ENCODE measurements at places on chromosomes 1 and 21. TPM values are rescaled to one million over a fixed set of nuclear protein-coding genes. Genes with fewer than 3 reads are reported as not detected.

Gene C1orf141
- not detected for total RNA-seq

Gene IL10
- 0.43 TPM for total RNA-seq

Gene GREM2
- total RNA-seq, result not detected

Gene LCE2C
- total RNA-seq, result not detected

Gene NES
- total RNA-seq, result 699 TPM

Gene TMEM51
- total RNA-seq, result 2.8 TPM

DNA sequence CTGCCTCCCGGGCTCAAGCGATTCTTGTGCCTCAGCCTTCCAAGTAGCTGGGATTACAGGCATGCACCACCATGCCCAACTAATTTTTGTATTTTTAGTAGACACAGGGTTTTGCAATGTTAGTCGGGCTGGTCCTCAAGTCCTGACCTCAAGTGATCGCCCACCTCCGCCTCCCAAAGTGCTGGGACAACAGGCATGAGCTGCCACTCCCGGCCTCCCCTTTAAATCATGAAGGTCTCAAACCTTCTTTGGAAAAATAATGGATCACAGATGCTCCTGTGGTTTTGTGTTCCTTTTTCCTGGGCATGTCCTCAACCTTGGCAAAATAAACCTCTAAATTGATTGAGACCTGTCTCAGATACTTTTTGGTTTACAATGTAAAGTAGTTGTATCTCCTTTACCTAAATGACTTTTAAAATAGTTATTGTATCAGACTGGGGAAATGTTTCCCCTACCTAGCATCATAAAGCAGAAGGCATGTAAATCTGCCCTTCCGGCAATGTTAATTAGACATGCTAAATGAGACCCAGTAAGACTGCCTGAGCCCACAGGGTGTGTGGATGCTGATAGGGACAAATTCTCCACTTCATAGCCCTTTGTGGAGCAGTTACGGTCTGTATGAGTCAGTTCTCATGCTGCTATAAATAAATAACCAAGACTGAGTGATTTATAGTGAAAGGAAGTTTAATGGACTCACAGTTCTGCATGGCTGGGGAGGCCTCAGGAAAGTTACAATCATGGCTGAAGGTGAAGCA is 27.8 kb downstream of the CBR1 start:
- DNase-seq, result no peak

DNA sequence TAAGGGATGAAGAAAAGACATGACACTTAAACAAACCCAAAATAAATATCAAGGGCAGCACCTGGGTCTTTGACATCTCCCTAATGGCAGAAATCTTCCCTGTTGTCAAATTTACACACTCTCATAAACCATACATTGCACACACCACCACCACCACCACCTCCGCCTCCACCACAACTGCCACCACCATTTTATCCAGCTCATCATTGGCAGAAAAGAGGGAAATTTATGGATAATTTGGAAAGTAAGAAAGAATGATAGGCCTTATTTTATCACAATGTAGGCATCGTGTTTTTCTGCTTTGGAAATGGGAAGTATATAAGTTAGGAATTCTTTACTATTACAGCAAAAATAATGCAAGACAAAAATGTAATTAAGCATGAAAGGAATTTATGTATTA is 27.3 kb upstream of the RGS13 start:
- no peak for DNase-seq

- peak; percentile 70 for DNase-seq
These were observed 53.2 kb downstream of the STX6 start for GRCh38 chr1:180969434-180969833.

- DNase-seq, result no peak
These were observed 254.3 kb downstream of the PTPRC start for GRCh38 chr1:198893141-198893540.

DNA sequence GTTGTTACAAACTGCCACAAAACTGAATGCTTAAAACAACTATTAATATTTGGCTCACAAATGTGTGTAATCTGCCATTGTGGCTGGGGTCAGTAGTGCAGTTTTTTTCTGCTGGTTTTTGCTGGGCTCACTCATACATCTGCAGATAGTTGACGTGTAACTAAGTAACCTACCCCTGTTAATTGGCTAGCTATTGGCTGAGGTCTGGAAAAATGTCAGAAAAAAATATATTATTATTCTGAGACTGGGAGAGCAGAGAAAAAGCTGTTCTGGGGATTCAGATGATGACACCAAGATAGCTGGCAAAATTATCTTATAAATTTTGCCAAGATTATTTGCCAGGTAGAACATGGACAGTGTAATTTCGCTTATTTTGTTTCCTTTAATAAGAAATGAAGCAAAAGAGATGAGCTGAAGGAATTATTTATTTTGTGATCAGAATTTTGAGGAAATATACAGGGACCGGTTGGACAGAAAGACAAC is 616.1 kb upstream of the ADAMTS5 start:
- no peak for DNase-seq

DNA sequence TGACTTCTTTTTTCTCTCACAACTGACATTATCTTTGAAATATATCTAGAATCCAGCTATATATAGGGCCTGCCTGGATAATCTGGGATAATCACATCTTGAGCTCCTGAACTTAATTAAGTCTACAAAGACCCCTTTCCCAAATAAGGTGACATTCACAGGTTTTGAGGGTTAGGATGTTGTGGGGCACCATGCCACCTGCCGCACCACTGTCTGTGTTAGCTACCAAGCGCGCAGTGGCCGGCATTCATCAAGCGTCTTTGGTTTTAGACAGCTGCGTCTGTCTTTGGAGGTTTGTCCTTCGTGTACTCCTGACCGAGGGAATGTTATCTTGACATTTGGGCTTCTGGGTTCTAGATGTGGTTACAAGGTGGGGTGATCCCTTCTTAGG is 7.5 kb downstream of the TRAPPC10 start:
- DNase-seq, result no peak

- no peak for DNase-seq
These were observed 40.2 kb upstream of the SGIP1 start for GRCh38 chr1:66493731-66494130.

DNA sequence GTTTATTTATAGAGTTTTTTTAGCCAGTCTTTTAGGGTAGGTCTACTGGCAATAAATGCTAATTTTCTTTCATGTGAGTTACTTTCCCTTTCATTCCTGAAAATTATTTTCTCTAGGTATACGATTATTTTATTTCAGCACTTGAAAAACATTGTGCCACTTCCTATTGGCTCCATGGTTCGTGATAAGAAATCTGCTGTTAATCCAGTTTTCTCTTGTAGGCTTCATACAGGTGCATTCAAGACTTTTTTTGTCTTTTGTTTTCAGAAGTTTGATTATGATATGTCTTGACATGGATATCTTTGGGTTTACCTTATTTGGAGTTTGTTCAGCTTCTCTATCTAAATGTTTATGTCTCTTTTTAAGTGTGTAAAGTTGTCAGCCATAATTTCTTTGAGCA is 148.3 kb downstream of the HS2ST1 start:
- no peak for DNase-seq

DNA sequence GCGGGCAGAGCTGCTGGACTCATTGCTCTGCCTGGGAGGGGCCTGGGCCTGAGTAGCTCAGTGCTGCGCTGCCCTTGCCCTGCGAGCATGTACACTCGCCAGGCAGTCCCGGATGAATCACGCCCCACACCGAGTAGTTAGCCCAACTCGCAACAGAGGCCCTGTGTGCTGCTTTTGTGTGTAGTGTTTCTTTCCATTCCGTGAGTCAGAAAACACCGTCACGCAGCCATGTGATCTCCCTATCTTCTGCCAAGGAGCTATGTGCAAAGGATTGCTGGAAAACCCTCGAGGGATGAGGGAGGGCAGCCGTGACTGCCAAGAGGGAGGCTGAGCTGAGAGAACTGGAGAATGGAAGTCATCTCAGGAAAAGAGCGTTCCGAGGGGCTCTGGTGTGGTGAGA is 37.3 kb downstream of the NENF start:
- DNase-seq, result peak; percentile 83

DNA sequence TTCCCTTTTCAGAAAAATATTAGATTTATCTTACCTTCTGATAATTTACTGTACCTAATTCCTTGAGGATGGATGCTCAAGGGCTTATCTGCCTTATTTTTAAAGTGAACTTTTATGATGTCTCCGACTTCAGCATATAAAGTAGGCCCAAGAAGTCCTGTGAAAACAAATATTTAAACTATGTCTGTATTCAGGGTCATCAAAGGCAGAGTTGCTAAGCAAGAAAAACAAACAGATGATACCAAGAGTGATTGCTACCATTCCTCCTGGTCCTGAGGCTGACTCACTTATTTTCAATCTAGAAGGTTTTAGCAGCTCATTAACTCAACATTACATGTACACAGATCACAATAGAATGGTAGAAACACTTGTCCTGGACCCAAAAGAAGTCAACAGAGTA is 14.1 kb downstream of the F5 start:
- DNase-seq, result no peak

GRCh38 chr1:47996060-47996405 is 1.2 kb downstream of the TRABD2B start:
- no peak for DNase-seq

- no peak for DNase-seq
These were observed 204.2 kb downstream of the CAMTA1 start for GRCh38 chr1:6989212-6990159.

GRCh38 chr1:24948079-24948827 is 18.2 kb upstream of the RUNX3 start:
- no peak for DNase-seq

DNA sequence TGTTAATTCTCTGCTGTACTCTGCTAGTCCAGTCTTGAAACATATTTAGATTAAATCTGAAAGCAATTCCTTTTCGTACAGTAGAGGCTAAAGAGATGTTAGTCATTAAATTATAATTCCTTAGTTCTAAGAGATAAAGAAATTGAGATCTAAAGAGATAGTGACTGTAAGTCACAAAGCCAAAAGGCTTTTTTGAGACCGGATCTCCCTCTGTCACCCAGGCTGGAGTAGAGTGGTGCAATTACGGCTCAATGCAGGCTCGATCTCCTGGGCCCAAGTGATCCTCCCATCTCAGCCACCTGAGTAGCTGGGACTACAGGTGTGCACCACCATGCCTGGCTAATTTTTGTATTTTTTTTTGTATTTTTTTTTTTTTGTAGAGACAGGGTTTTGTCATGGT is 64.7 kb downstream of the TPR start:
- DNase-seq, result no peak

- DNase-seq, result no peak
These were observed 98.2 kb downstream of the ZC3H11B start for GRCh38 chr1:219514728-219515127.

DNA sequence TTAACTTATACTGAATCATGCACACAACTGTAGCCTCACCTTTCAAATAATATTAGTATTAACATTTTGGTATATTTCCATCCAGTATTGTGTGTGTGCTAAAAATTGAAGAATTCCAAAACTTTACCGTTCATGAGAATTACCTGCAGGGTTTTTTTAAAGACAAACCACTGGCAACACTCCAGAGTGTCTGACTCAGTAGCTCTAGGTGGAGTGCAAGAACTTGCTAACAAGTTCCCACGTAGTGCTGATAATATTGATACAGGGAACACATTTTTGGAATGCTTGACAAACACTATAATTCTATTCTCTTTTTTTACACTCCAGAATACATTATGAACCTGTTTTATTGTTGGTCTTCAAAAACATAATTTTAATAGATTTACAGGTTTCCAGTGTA is 27.7 kb upstream of the SLC5A9 start:
- no peak for DNase-seq

- DNase-seq, result no peak
These were observed 51.6 kb downstream of the IRF2BP2 start for GRCh38 chr1:234558330-234558836.

DNA sequence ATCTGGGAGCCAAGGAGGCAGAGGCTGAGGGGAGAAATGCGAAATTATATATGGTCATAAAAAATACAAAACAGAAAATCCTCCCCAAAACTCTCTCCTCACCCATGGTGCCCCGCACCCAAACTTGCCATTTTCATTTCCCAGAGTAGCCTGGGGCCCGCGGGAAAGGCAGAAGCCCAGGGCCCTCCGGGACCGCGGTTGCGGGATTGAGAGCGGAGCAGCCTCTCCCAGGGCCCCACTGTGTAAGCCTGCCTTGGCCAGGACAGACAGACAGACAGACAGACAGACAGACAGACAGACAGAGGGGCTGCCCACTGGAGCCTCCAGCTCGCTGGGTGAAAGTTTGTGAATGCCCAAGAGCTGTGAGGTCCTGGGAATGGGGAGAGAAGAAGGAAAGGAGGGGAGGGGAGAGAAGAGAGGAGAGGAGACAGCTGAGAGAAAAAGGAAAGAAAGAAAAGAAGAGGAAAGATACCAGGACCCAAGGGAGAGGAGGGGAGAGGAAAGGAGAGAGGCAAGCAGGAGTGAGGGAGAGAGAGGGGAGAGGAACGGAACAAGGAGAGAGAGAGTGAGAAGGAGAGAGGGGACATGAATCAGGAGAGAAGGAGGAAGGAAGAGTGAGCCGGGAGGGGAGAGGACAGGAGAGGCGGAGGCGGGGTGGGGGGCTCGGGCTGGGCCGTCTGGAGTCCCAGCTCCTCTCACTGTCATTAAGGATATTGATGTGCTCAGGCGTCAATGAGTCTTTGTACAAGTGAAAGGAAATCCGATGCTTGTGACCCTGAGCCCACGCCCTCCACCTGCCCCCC is 69.3 kb upstream of the CASZ1 start:
- DNase-seq, result no peak

DNA sequence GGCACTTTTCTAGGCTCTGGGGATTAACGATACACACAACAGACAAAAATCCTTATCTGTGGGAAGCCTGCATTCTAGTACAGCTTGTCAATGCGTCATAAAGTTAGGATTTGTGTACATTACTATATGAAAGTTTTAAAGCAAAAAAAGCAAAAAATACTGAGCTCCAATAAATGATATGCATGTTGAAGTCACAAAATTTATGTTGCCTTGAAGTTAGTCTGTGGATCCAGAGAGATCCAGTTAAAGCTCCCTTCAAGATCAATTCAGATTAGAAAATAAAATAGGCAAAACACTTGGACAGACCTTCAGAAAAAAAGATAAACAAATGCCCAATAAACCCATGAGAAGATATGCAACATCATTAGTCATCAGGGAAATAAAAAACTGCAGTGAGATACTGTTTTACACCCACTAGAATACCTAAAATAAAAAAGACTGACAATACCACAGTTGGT is 33.1 kb upstream of the KCNQ4 start:
- no peak for DNase-seq

- DNase-seq, result no peak
These were observed 8.2 kb upstream of the PEAR1 start for GRCh38 chr1:156885314-156885713.

DNA sequence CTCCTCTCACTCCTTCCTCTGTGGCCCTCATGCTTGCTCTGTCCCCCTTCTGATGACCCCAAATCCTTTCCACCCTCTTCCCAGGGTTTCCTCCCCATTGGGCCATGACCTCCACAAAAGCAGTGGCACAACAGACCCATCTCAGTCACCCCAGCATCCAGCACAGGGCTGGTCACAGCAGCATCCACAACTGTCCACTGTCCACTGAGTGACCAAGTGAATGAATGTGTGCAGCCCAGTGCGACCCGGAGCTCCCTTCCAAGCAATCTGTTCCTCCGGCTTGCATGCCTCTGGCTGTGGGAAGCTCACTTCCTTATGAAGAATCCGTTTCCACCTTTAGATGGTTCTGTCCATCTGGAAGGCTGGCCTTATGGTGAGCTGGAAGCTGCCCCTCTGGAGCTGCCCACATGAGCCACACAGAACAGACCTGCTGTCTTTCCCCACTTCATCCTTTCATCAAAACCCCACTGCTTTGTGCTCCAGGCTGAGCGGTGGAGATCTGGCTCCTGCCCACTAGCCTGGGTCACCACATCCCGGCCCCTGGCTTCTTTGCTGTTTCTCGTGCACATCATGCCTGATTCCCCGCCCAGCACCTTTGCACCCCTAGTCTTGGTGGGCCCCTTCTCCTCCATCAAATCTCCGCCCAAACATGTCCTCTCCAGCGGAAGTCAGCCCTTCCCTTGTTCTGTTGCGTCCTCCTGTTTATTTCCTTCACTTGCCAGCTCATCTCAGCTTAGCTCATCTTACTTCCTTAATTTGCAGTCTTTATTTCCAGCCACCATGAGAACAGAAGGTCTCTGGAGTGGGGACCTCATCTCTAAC is 56.4 kb downstream of the EDN2 start:
- no peak for DNase-seq

Measured in cardiac septum (tissue), 1 donor.